Activated B cell treated with CpG ODN at 0.5 μM for 24 hours (primary cell): ENCODE measurements at places on chromosomes 11 and 22. TPM values are rescaled to one million over a fixed set of nuclear protein-coding genes. Genes with fewer than 3 reads are reported as not detected.
A peak's percentile ranks its signal among the peaks of the same experiment; 100 is the strongest.

DNA sequence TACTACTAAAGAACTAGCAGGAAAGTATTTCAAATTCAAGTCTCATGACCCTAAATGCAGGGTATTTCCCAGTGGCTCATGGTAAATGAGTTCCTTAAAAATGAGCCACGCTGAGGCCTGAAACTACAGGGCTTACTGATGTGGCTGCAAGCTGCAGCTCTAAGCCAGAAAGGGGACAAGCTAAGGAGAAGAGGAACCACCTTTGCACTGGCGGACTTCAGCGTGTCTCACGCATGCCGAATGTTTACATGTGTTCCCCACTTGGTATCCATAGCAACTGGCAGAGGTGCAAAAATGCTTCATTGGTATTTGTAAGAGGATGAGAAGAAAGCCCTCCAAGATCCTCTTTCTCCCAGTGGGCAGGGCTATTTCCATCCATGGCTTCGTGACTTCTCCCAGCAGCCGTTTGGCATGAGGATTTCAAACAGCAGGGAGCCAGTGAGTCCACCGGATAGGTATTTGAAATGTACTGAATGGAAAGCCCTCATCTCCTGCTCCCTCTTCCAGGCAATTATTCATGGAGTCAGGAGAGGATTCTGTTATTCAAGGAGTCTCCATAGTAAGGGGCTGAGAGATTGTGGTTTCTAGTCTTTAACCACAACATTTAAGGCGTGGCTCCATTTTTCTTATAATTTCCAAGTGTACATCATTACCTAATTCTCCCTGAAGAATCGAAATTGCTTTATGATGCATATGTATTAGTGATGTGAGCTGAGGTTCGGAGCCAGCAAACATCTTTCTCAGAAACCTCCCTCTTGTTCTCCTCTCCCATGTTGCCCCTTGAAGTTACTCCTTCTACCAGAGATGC is 55.3 kb upstream of the CD44 start:
- H3K4me3 ChIP-seq, result peak overlapping the region; percentile 67
- DNase-seq, result peak; percentile 54
- H3K4me1 ChIP-seq, result peaks cover 83% of the 10 kb centered on the region
- H3K36me3 ChIP-seq, result no peaks in the 10 kb centered on the region

- H3K4me3 ChIP-seq, result peak overlapping the region; percentile 89
- peaks cover 49% of the 10 kb centered on the region for H3K36me3 ChIP-seq
- peaks cover 49% of the 10 kb centered on the region for H3K4me1 ChIP-seq
- peak overlapping the region; percentile 8 for H3K27ac ChIP-seq
These were observed 908 bp downstream of the NADSYN1 start for GRCh38 chr11:71453918-71454304.

- no peak within 1 kb of the TSS for H3K27ac ChIP-seq
- H3K4me3 ChIP-seq, result no peak within 1 kb of the TSS
- peaks cover 7% of the 10 kb centered on the region for H3K4me1 ChIP-seq
- DNase-seq, result no peak
- H3K36me3 ChIP-seq, result no peaks in the 10 kb centered on the region
These were observed at the start of gene DRD2 for GRCh38 chr11:113475160-113475761. TSS of gene DRD2 (minus strand) at chr11:113475398. CDS start at chr11:113424651, 50,747 bp downstream.

DNA sequence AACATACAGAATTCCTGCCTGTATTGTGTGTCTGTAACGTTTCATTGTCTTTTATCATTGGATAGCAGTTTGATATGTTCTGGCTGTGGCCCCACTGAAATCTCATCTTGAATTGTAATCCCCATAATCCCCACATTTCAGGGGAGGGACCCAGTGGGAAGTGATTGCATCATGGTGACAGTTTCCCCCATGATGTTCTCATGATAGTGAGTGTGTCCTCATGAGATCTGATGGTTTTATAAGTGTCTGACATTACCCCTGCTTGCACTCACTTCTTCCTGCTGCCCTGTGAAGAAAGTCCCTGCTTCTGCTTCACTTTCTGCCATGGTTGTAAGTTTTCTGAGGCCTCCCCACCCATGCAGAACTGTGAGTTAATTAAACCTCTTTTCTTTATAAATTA is 19.6 kb upstream of the MTMR2 start:
- no peaks in the 10 kb centered on the region for H3K27me3 ChIP-seq
- no peak overlapping the region for H3K27ac ChIP-seq
- peaks cover 2% of the 10 kb centered on the region for H3K36me3 ChIP-seq

- H3K27me3 ChIP-seq, result no peaks in the 10 kb centered on the region
- H3K4me3 ChIP-seq, result peak overlapping the region; percentile 41
- H3K4me1 ChIP-seq, result peaks cover 84% of the 10 kb centered on the region
- H3K36me3 ChIP-seq, result peaks cover 11% of the 10 kb centered on the region
- no peak for DNase-seq
These were observed 2.8 kb upstream of the CARNS1 start for GRCh38 chr11:67412495-67413179.

- H3K4me1 ChIP-seq, result peaks cover 15% of the 10 kb centered on the region
- no peak overlapping the region for H3K4me3 ChIP-seq
- H3K27me3 ChIP-seq, result peaks cover 42% of the 10 kb centered on the region
- no peaks in the 10 kb centered on the region for H3K36me3 ChIP-seq
- no peak overlapping the region for H3K27ac ChIP-seq
These were observed 2.1 kb downstream of the NRIP3 start for GRCh38 chr11:9001736-9002135.

- no peaks in the 10 kb centered on the region for H3K27me3 ChIP-seq
- no peak overlapping the region for H3K27ac ChIP-seq
- no peak for DNase-seq
These were observed 24.8 kb upstream of the MTCH2 start for GRCh38 chr11:47667135-47667534.

- H3K27ac ChIP-seq, result no peak overlapping the region
- no peaks in the 10 kb centered on the region for H3K27me3 ChIP-seq
- no peak for DNase-seq
- peaks cover 71% of the 10 kb centered on the region for H3K36me3 ChIP-seq
- no peak overlapping the region for H3K4me3 ChIP-seq
- peaks cover 10% of the 10 kb centered on the region for H3K4me1 ChIP-seq
These were observed 56.5 kb downstream of the MIAT start for GRCh38 chr22:26713823-26714449.

DNA sequence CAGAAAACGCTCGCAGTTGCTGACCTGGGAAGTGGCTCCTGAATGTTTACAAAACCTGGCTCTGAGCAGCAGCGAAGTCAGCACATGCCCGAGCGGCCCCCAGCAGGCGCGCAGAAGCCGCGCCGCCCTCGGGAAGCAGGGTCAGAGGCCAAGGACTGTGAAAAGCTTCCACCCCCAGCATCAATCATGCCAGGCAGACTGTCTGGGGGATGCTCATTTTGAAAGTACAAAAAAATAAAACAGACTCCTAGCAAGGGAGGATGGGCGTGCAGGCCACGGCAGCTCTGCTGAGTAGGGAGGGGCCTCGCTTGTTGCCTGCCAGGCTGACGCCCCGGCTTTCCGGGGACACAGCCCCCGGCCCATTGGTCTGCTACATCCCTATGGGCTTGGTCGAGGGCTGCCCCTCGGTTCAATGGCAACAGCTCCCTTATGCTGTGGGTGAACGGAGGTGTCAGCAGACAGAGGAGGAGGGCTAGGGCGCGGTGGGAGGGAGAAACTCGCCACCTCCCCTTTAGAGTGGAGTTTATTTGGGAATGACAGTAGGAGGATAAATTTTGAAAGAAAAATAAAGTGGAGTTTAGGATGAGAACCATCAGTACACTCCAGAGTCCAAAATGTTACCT is 37.7 kb upstream of the GNB1L start:
- peak overlapping the region; percentile 56 for H3K27ac ChIP-seq
- peaks cover 23% of the 10 kb centered on the region for H3K4me1 ChIP-seq
- peaks cover 13% of the 10 kb centered on the region for H3K36me3 ChIP-seq
- H3K4me3 ChIP-seq, result peak overlapping the region; percentile 78
- no peak for DNase-seq

DNA sequence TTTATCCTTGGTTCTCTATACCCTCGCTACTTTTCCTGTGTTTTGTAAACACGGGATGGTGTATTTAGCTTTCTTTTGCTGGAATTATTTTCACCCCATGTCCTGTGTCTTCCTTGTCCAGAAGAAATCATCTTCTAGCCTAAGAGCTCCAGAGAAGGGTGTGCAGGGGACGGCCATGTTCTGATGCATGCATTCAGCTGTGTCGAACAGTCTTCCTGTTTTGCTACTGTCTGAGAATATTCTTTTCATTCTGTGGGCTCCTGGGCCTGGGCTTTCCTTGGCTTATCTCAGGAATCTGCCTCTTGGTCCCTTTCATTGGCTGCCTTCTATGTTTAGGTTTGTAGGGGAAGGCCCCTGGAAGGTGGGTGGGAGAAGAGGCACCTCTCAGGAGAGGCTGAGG is 10.6 kb upstream of the PLET1 start:
- peak overlapping the region; percentile 84 for H3K27ac ChIP-seq
- DNase-seq, result no peak
- H3K4me3 ChIP-seq, result peak overlapping the region; percentile 21
- no peaks in the 10 kb centered on the region for H3K27me3 ChIP-seq
- H3K36me3 ChIP-seq, result no peaks in the 10 kb centered on the region

- no peak overlapping the region for H3K27ac ChIP-seq
- H3K36me3 ChIP-seq, result no peaks in the 10 kb centered on the region
- peaks cover under 1% of the 10 kb centered on the region for H3K4me1 ChIP-seq
- H3K27me3 ChIP-seq, result no peaks in the 10 kb centered on the region
- no peak for DNase-seq
- no peak overlapping the region for H3K4me3 ChIP-seq
These were observed 223.3 kb upstream of the ISX start for GRCh38 chr22:34842630-34843029.

- no peak overlapping the region for H3K4me3 ChIP-seq
- no peak overlapping the region for H3K27ac ChIP-seq
- H3K36me3 ChIP-seq, result peaks cover 48% of the 10 kb centered on the region
- no peaks in the 10 kb centered on the region for H3K4me1 ChIP-seq
These were observed 54.3 kb downstream of the CTNND1 start for GRCh38 chr11:57815877-57816276.

MS4A1 gene
- 1,910 and 2,024 TPM in 2 replicates for total RNA-seq

MTA2 gene
- 170 and 175 TPM in 2 replicates for total RNA-seq

NNMT gene
- total RNA-seq, result not detected in 2 replicates

ACTN3 gene
- total RNA-seq, result 0.10 TPM in 1 of 2 replicates, not detected in the other
